ENCODE measurements at places on chromosomes 6 and 20.
A peak's percentile ranks its signal among the peaks of the same experiment; 100 is the strongest.

DNA sequence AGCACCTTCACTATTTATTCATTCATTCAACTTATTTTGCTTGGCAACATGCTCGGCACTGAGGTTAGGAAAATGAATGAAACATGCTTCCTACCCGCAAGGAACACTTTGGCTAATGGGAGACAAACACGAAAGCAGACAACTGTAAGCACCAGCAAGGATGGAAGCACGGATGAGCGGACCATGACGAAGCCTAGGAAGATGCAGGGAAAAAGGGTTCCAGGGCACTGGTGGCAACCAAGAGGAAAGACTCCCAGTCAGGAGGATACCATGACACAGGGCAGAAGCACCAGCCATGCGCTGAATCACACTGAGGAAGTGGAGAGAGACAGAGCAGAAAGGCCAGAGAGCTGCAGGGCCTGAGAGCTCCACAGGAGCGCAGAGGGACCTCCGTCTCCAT, 9.8 kb downstream of the PDE10A start:
- peak; percentile 36 for DNase-seq

GRCh38 chr6:12279322-12280091, 10.7 kb upstream of the EDN1 start:
- DNase-seq, result no peak

DNA sequence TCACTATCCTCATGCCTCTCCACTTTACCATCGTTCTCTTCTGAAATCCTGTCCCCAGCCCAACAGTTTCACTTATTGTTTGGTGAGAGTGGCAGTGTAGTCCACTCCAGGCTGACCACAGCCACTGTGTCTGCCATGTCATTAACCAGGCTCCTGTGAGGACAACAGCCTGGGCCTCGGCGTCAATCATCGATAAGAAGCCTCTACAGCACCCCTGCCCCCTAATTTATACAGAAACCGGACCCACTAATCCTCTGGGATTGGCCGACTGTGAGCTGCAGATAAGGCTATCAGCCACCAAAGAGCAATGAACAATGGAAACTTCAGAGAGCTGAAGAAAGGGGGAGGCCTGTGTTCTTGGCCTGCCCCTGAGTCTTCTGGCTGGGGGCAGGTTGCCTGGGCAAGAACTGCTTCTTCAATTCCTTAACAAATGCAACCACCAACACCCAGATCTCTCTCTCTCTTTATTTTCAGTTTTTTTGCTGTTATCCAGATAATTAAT, 3.4 kb downstream of the EGFL8 start:
- no peak for DNase-seq

GRCh38 chr20:60060593-60060992, 102.4 kb downstream of the CDH26 start:
- DNase-seq, result no peak

GRCh38 chr6:128161839-128162238, 261.0 kb upstream of the THEMIS start:
- DNase-seq, result no peak

GRCh38 chr6:48664826-48665225, 553.8 kb upstream of the PTCHD4 start:
- DNase-seq, result peak; percentile 1

DNA sequence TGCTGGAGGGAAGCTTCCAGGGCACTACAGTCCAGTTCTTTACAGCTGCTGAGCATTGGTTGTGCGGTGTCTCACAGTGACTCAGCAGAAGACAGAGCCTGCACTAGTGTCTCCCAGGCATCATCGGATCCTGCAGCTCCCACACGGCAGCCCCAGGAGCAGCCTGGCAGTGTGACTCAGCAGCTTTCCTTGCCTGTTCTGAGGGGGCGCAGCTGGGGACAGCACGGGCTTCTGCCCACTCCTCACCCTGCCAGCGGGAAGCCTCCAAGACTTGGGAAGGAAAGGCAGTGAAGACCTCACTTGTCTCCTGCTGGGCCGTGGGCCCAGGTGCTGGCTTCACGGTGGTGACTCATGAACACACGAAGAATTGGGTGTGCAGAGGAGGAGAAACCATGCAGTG, 165.4 kb downstream of the SYNDIG1 start:
- peak; percentile 89 for DNase-seq

- no peak for DNase-seq
These were observed 3.5 kb downstream of the MMP24OS start for GRCh38 chr20:35274172-35275092.

DNA sequence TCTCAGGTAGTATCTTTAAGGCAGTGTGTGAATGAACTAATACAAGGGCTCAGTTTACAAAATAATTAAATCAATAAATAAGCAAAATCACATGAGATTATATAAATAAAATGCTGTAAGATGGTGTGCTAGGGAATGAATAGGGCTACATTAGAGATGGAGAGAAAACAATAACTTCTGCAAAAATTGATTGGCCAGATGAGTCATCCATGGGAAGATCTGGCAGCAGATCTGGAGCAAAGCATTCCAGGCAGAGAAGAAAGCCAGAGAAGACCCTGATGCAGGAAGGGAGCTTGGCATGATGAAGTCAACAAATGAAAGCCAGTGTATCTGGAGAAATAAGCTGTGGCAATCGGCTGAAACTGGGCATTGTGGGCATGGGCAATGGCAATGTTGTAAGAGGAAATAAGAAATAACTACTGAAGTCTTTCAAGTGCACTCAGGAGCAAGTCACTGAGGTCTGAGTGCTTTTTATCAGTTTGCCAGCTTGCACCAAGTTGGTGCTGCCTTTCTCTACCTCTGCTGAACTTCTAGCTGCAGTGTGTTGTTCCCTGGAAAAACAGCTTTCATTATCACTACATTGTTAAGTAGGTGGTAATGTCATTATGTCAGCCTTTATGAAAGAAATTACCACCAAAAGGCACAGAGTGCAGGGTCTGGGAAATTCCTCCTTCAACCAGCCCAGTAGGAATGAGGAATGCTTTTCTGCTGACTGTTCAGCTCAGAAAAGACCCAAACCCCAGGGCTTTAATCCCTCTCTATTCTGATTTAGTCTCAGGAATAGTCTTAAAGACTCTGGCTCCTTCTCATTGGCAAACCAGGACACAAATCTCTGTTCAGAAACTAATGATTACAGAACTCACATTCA, 231.6 kb downstream of the HTR1B start:
- peak; percentile 7 for DNase-seq

GRCh38 chr20:43942201-43942590, 27.5 kb downstream of the TOX2 start:
- no peak for DNase-seq

DNA sequence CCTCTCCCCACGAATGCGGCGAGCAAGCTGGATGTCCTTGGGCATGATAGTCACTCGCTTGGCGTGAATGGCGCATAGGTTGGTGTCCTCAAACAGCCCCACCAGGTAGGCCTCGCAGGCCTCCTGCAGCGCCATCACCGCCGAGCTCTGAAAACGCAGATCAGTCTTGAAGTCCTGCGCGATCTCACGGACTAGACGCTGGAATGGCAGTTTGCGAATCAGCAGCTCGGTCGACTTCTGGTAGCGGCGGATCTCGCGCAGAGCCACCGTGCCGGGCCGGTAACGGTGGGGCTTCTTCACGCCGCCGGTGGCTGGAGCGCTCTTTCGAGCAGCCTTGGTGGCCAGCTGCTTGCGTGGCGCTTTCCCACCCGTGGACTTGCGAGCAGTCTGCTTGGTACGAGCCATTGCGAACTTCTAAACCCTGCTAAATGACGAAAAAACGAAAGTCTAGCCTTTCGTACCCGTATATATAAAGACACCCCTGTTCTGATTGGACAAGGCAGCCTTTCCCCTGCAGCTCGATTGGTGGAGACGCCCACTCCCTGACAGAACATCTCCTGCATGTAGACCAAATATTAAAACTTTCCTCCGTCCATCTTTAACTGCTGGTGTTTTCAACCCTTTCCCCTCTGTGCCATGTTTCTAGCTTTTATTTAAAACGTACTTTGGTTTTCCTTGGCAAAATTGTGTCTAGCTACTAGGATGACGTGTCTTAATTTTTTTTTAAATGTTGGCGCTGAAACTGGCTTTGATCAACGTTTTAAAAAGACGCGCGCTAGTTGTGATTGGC, 109.8 kb downstream of the HFE start:
- peak; percentile 94 for DNase-seq

- DNase-seq, result no peak
These were observed 3.5 kb downstream of the RING1 start for GRCh38 chr6:33211666-33212422.

DNA sequence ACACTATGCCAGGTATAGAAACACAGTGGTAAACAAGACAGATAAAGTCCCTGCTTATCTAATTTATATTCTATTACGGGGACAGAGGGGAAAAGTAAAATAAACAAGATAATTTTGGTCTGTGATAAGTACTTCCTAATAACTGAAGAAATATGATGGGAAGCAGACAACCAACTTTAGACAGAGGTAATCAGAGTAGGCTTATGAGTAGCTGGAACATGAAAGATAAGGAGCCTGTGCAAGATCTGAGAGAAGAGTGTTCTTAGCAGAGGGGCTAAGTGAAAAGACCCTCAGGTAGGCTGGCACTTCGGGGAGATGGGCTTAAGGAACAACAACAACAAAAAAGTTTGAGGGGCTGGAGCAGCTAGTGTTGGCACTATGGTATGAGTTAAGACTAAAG, 4.1 kb downstream of the RNF8 start:
- no peak for DNase-seq

GRCh38 chr6:26224940-26225847, 138.0 kb downstream of the HFE start:
- DNase-seq, result peak; percentile 94

GRCh38 chr20:1037039-1037438, 34.9 kb upstream of the RSPO4 start:
- no peak for DNase-seq

Data from fibroblast of pulmonary artery (primary cell).